ENCODE measurements at places on chromosomes 1 and 21.

GRCh38 chr1:60898987-60899386 lies 183.4 kb upstream of the NFIA start:
- DNase-seq = no peak

DNA sequence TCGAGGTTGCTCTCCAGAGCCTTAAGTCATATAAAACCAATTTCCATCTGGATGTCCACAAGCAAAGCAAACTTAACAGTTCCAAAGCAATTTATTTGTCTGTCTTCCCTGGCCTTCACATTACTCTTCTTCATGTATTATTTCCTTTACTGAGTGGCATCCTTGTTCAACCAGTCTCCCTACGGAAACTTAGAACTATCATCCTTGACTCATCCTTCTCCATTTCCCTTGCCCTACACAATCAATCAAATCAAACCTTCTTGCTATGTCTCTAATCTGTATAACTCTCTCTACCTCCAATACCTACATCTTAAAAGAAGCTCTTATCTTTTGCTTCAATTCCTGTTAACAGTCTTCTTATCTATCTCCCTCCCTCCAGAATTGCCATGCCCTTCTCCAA lies 25.4 kb downstream of the EGLN1 start:
- no peak for DNase-seq

DNA sequence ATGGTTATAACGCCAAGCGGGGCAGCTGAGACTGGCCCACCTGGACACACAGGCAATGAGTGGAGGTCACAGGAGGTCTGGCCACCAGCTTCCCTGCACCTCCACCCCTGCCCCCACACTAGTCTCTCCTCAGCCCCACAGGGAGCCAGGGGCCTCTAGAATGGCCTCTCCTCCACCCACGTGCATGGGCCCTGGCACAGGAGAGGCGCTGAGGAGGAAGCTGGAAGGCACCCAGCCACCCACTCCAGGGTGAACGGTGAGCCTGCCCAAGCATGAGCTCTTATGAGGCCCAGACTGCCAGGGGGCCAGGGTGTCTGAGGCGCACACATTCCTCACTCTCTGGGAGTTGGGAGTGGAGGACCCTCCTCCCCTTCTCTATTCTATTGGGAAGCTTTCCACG lies 22.2 kb downstream of the LRP8 start:
- no peak for DNase-seq

- no peak for DNase-seq
Measured at GRCh38 chr1:11680270-11681070, 478 bp downstream of the MAD2L2 start.

DNA sequence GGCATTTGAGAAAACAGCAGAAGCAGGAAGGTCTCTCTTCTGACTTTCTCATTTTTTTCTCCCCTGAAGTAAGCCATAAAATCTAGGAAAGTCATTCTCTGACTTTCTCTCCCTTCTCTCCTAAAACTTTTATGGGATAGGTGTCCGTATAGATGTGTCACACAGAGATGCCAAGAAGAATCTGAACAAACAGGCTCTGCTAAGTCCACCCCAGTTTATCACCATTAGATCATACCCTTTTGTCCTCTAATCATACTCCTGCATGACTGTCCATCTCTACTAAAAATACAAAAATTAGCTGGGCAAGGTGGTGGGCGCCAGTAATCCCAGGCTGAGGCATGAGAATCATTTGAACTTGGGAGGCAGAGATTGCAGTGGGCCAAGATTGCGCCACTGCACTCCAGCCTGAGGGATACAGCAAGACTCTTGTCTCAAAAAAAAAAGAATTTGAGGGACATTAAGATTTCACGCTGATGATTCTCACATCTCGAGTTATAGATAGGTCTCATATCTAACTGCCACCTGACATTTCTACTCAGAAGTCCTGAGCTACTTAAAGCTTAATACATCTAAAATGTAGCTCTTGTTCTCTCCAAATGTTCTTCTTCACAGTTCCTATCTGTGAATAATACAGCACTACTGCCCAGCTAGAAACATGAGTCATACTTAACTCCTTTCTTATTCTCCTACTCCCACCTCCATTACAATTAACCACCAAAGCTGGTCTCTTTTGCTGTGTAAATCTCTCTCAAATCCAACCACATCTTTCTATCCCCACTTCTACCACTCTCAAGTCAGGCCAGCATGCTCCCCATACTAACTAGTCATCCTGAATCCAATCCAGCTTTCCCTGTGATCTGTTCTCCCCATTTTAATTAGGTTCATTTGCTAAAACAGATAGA lies 47.7 kb downstream of the ZNF644 start:
- no peak for DNase-seq

DNA sequence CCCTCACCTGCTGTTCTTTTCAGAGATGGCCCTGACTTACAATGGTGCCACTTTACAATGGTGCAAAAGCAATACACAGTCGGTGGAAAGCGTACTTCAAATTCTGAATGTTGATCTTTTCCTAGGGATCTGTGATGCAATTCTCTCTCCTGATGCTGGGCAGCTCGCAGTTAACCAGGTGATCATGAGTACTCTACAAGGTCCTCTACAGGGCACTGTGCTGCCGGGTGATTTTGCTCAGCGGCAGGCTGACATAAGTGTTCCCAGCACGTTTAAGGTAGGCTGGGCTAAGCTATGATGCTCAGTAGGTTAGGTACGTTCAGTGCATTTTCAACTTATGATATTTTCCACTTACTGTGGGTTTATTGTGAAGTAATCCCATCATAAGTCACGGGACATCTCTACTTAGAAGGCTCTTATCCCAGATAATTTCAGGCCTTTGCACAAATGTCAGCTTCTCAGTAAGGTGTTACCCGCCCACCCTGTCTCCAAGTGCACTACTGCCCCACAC lies 126.5 kb downstream of the KCNN3 start:
- no peak for DNase-seq

GRCh38 chr1:94463765-94464330 lies 45.7 kb downstream of the ABCD3 start:
- DNase-seq = no peak

DNA sequence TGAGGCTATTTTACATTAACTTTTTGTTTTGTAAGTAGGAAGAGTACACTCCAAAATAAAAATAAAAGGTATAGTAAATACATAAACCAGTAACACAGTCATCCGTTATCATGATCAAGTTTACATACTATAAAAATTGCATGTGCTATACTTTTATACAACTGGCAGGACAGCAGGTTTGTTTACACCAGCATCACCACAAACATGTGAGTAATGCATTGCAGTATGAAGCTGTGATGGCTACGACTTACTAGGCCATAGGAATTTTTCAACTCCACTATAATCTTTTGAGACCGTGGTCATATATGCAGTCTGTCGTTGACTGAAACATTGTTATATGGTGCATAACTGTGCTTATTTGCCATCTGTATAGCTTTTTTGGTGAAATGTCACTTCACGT lies 106.2 kb downstream of the CENPF start:
- no peak for DNase-seq

- no peak for DNase-seq
Measured at GRCh38 chr1:183942933-183943693, 94.4 kb downstream of the COLGALT2 start.

- DNase-seq = no peak
Measured at GRCh38 chr1:233193741-233194140, 101.8 kb downstream of the PCNX2 start.

DNA sequence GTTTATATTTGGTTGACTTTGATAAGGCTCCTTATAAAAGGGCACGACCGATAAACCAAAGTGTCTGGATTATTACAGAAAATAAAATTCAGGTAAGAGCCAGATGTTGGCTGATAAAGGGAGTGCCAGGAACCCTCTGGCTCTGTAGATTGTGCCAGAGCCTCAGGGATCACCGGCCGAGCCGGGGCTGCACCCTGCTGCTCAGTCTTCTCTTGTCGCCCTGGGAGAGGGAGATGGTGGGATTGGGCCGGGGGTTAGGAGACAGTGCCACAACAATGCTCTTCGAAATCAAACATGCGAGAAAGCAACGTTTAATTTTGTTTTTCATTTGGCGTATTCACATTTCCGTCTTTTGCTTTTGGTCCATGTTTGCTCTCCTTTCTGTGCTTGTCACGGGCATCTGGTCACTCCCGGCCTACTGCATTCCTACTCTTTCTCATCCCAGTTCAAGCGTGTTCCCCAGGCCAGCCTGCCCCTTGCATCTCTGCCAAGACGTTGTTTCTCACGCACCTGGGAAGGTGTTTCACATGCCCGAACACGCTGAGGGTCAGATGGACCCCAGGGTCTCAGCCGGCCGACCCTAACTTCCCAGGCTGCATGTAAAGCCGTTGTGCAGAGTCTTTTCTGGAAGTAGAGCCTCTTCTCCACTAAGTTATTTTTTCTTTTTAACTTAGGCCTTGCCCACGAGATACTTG lies 18.8 kb upstream of the C2CD2 start:
- DNase-seq = no peak

GRCh38 chr1:44677201-44677766 lies 2.8 kb downstream of the ARMH1 start:
- DNase-seq = no peak

GRCh38 chr1:21289700-21290545 lies at the start of gene ECE1:
Gene ECE1, minus strand, starts transcription at chr1:21290463. Its CDS starts 49 bp downstream, at chr1:21290414.
- no peak for DNase-seq

DNA sequence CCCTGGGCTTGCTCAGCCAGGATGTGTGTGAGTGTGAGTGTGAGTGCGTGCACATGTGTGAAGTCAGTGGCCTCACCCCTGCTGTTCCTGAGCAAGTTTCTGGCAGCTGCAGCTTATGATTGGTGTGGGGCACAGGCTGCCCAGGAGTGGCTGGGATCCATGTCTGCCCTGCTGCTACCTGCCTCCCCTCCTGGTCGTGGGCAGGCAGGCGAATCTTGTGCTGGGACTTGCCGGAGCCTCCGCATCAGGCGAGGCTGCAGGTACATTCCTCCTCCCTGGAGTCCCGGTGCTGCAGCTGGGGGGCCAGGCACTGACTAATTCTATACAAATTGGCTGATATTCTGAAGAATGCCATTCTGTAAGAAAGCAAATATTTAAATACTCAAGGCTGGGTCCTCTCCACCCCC lies 85.6 kb upstream of the WNT4 start:
- DNase-seq = no peak

GRCh38 chr1:47676311-47677054 lies 238.6 kb downstream of the FOXD2 start:
- DNase-seq = no peak

DNA sequence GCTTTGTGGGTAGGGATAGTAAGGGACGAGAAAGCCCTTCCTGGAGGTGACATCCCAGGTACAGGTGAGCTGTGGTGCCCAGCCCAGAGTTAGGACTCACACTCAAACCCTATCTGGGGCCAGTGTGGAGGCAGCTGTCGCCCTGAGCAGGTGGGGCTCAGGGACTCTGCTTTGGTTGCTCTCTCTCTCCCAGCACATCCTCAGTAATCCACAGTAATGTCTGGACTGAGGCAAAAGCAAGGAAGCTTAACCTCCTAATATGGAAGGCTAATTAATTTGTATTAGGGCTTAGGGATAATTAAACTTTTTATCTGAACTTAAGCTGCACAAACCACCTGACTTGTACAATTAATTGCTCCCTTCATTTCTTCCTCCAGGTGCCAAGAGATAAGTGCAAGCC lies 38.2 kb downstream of the DDX20 start:
- no peak for DNase-seq

DNA sequence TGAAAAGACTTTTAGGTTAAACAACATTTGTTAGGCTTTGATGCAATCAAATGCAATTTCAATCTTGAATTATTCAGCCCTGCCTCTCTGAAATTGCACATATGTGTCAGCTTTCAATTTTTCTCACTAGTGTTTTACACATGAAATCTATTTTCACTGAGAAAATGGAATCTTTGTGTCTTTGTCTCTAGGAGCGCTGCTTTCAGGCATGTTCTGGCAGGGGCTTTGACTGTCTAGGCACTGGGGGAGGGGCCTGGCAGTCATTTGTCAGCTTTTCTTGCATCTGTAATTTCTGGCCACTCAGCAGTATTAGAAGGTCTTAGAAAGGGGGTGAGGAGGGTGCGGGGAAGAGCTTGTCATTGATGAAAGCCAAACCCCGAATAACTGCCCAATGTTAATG lies 264.4 kb downstream of the PTPRC start:
- DNase-seq = no peak

GRCh38 chr1:211333906-211334305 lies 7.3 kb downstream of the TRAF5 start:
- DNase-seq = no peak

DNA sequence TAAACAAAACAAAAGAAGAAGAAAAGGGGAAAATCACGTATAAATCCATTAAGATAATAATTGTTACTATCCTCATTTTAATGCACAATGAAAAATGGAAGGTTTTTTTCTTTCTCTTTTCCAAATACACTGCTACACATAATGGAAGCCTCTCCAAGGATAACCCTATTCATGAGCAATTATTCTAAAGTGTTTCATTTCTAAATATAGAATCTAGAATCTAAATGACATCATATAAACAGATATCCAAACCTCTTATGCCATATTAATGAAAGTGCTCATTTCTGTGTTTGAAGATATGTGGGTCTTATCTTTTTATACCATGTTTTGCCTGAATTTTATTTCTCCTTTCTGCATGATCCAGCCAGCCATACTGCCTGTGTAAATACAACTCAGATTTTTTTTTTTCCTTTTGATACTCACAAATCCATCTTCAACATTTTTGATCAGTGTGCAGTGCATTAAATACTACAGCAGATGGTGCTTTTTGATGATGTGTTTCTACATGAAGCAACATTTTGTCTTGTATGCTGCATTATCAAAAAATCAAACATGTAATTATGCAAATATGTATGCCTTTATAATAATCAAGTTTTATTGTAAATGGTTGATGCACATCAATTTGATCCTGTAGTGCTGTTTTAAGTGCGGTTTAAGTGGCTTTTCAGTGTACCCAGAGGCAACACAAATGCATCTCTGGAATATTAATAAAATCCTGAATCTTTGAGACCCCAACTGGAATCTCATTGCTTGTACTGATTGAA lies 625.6 kb upstream of the PTBP2 start:
- no peak for DNase-seq

DNA sequence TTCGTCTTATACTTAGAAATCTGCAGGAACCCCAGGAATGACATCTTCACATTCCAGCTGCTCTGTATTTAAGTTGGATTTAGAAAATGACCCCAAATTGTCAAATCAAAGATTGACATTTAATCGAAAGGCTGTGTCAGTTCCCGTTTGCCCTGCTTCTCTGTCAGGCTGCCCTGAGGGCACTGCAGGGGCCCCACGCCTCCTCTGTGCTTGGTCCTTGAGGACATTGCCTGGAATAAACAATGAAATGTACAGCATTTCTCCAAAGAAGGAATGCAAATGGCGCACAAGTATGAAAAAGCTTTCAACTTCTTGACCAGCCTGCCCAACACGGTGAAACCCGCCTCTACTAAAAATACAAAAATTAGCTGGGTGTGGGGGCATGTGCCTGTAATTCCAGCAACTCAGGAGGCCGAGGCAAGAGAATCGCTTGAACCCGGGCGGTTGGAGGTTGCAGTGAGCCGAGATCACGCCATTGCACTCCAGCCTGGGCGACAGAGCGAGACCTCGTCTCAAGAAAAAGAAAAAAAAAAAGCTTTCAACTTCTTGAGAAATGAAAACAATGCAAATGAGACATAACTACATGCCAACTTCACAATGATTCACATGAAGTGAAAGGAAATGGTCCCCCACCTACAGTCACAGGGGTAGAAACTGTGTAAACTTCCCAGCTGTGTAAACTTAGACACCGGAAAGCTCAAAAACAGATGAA lies 3.0 kb downstream of the TMPRSS3 start:
- DNase-seq = no peak

GRCh38 chr1:39359028-39359570 lies 132.3 kb upstream of the BMP8A start:
- no peak for DNase-seq
